Breast epithelium (tissue), 4 donors: ENCODE measurements at places on chromosomes 5 and 9.

DNA sequence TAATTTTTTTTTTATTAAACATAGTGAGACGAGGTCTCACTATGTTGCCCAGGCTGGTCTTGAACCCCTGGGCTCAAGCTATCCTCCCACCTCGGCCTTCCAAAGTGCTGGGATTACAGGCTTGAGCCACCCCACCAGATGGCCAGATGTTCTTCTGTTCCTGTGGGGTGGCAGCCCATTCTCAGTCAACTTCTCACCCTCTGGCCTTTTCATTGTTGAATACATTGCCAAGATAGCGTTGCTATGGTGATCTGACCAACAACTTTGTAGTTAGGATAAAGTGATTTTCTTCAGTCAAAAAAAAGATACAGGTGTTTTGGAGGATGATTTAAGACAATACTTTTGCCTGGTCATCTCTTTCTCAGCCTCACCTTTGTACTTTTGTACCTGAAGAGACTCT, 109.1 kb downstream of the EGFLAM start:
- no peak for DNase-seq

DNA sequence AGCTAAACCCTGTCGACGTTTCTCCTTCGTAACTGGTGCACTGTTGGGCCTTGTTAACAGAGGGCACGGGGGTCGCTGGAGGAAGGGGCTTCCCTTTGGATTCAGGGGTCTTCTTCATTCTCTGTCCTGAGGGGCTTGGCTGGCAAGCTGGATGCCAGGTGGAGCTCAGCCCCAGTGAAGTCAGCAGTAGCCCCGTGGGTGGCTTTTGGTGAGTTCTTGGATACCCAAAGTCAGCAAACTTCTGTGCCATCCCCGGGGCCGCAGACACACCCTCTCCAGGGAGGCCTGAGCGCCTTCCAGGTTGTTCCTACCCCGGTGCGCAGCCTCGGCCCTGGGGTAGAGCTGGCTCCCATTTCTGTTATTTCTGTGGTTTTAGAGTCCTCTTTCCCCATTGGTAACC, 12.3 kb upstream of the OBP2A start:
- no peak for DNase-seq

- DNase-seq, result no peak
Observed at GRCh38 chr5:114317751-114318150, 44.1 kb upstream of the KCNN2 start.

DNA sequence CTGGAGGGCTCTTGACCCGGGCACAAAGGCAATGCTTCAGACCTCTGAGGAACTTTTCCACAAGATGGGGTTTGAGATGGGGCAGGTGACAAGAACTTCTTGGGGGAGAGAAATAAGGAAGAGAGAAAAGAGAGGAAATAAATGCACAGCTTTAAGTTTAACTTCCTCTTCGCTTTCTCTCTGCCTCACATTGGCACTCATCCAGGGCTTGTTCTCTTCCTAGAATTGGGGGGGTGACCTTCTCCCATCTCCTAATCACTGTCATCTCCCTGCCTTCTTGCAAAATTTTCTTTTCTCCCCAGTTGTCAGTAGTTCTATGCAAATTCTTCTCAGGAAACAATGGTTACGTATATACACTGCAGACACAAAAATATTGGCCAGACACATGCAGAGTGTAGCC, 19.1 kb upstream of the ADCY2 start:
- DNase-seq, result no peak

DNA sequence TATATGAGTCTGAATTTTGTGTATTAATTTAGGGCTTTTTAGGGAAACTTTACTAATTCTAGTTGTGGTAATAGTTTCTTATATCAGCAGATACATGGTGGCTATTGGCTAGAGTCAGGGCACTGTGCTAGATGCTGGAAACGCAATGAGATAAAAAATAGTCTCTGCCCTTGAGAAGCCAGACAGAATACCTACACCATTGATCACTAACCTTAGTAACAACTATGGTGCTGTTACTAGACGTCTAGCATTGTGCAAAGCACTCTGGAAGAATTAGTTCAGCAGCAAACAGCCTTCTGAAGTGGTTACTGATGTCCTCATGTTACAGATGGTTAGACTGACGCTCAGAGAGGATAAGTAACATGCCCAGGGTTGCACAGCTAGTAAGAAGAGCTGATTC, 61.8 kb downstream of the GDA start:
- no peak for DNase-seq

DNA sequence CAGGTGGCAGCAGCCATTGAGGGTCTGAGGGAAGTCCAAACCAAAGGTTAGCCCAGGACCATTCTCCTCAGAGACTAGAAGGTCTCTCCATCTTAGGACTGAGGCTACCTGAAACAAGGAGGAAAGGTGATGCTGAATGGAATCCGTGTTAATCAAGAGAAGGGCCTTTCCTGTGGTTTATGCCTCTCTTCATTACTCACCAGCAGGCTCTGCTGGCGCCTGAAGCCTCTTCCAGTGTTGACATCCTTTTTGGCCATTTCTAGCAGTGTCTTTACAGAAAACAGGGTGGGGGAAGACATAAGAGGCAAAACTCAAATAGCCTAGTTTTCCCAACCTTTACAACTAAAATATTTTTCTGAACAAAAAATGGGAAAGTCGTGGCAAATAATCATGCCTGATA, 98.0 kb downstream of the ENC1 start:
- no peak for DNase-seq

- no peak for DNase-seq
Observed at GRCh38 chr9:131691969-131692611, 47.8 kb downstream of the RAPGEF1 start.

DNA sequence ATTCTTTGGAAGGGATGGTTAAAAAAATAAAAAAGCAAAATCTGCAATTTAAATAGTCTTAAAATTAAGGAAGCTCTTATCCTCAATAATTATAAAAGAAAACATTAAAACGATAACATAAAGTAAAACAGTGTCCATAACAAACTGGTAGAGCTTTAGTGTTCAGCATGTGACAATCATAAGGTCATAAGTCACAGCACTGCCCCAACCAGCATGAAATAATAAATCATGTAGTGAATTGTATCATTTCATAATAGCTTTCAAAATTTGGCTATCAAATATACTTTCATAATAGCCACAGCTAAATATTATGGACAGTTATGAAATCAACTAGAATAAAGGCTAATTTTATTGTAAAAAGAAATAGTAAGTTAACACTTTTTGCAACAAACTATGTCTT, 10.0 kb downstream of the NR3C1 start:
- no peak for DNase-seq

GRCh38 chr5:31062902-31063580, 130.4 kb upstream of the CDH6 start:
- DNase-seq, result no peak
